Renal cortex interstitium (tissue), 15 donors: ENCODE measurements at places on chromosomes 4 and X.
A peak's percentile ranks its signal among the peaks of the same experiment; 100 is the strongest.

- DNase-seq = no peak
These were observed 166.4 kb upstream of the NPY2R start for GRCh38 chr4:155042014-155042413.

DNA sequence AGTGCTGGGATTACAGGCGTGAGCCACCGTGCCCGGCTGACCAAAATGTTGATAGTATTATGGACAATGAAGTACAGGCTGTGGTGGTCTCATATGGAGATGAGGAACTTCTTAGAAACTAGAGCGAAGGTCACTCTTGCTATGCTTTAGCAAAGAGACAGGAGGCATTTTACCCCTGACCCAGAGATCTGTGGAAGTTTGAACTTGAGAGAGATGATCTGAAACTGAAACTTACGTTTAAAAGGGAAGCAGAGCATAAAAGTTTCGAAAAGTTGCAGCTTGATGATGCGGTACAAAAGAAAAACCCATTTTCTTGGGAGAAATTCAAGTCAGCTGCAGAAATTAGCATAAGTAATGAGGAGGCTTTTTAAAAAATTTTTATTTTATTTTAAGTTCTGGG, 8.5 kb upstream of the CTAG2 start:
- DNase-seq = no peak

DNA sequence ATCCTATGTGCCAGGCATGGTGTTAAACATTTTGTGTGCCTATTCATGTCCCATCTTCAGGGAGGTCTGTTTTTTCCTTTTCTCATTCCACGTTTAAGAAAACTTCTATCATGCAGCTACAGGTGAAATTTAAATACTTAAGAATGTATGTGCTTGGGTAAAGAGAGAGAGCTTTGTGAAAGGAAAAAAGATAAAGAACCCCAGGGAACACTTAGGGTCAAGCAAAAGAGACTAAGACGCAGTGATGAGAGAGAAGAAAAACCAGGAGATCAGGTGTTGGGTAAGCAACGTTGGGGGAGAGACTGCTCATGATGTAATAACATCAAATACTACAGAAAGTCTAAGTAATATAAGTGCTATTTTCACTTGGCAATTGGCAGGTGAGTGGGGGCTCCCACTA, 253.7 kb downstream of the GRXCR1 start:
- no peak for DNase-seq

DNA sequence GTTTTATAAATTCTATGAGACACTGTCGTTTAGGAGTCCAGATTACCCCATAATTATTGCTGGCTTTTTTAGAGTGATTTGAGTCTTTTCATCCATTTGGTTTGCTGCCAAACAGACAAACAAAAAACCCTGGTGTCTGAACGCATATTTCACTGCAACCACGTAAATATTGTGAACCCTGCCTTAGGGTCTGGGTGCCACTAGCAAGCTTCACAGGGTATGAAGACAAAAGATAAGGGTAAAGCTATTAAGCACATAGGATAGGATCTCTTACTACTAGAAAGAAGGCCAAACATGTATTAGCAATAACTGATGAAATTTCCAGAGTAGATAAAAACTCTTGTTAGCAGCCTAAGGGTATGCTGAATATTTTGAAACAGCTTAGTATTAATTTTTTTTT, 143.3 kb downstream of the BANK1 start:
- DNase-seq = no peak

DNA sequence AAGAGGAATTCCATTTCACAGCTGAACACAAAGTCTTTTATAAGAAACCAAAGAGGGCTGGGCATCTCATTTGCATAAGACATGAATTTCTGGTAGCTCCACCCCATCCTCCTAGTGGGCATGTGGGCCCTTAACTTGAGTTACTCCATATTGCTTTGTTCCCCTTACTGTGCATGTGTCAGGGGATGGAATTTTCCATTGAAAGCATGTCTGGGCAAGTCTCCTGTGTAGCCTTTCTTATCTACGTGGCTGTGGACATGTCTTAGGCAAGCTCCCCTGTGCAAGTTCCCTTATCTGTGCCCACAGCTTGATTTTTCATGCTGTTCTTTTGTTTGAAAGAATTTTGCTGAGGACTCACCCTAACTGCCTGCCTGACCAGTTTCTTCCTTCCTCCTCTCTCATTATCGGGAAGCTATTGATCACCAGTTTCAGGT, 123.5 kb upstream of the JADE1 start:
- DNase-seq = no peak

DNA sequence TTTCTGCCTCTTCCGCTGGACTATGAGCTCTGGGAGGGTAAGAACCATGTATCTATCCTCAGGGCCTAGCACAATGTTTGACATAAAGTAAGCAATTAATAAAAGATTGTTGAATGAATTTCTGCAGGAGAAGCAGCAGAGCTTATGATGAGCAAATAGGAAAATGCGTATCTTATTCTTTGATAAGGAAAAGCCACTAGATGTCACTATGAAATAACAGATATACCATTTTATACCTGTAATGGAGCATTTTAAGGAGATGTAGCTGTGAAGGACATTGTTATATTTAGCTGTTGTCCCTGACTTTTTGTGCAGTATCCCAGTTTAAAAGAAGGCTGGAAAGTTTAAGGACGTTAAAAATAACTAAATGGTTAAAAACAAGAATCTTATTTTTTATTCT, 147.2 kb upstream of the MBNL3 start:
- DNase-seq = no peak

GRCh38 chrX:42577936-42578470, 200.0 kb downstream of the PPP1R2C start:
- no peak for DNase-seq

- DNase-seq = peak; percentile 38
These were observed 1.1 kb downstream of the SOWAHB start for GRCh38 chr4:76896614-76897535.

DNA sequence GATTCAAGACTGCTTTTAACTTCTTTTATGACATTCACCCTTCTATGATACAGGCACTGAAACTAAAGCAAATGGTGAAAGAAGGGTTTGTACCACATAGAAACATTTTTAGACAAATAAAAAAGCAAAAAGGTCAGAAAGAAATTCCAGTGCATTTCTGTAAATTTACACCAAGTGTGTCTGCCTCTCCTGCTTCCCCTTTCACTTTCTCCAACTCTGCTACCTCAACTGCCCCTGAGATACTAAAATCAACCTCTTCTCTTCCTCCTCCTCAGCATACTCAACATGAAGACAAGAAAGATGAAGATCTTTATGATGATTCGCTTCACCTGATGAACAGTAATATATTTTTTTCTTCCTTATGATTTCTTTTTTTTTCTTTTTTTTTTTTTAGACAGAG, 187.9 kb downstream of the LRBA start:
- DNase-seq = no peak

GRCh38 chr4:165464813-165465381, 86.1 kb downstream of the CPE start:
- DNase-seq = peak; percentile 26

DNA sequence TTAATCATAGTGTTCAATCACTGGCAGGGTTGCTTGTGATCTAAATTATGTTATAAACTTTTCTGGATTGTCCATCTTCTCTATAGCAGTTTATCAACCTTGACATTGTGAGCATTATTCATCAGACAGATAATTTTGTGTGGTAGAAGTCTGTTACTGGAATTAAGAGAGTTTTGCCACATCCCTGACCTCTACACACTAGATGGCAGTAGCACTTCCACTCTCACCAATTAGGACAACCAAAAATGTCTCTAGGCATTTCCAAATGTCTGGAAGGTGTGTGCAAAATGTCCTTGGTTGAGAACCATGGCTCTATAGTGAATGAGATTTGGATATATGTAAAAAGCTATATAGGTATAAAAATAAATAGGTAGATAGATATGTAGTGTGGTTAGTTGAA, 324.1 kb upstream of the FAM47C start:
- no peak for DNase-seq

DNA sequence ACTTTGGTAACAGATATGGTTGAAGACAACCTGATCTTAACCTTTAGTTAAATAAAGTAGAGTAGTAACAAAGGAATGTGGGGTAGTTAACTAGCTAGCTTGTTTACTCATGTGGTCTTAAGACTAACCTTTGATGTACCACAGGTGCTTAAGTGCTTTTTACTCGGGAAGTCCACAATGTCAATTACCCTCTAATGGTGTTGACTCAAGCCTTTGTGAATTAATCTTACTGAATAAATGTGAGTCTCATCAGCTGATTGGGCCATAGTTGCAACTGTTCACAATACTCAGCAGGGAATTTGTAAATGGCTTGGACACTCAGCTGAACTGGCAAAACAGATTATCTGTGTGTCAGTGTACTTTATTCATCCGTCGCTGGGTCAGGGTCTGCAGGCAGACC, 119.0 kb upstream of the UGT8 start:
- no peak for DNase-seq

DNA sequence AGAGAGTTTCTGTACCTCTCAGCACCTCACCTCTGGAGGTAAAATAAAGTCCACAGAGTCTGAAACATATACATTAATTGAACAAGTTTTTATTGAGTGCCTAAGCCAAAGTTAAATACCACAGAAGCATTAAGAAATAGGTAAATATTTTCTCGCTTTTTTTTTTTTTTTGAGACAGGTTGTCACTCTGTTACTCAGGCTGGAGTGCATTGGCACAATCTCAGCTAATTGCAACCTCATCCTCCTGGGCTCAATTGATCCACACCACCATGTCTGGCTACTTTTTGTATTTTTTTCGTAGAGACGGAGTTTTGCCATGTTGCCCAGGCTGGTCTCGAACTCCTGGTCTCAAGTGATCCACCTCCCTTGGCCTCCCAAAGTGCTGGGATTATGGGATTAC, 10.1 kb upstream of the FNIP2 start:
- no peak for DNase-seq

DNA sequence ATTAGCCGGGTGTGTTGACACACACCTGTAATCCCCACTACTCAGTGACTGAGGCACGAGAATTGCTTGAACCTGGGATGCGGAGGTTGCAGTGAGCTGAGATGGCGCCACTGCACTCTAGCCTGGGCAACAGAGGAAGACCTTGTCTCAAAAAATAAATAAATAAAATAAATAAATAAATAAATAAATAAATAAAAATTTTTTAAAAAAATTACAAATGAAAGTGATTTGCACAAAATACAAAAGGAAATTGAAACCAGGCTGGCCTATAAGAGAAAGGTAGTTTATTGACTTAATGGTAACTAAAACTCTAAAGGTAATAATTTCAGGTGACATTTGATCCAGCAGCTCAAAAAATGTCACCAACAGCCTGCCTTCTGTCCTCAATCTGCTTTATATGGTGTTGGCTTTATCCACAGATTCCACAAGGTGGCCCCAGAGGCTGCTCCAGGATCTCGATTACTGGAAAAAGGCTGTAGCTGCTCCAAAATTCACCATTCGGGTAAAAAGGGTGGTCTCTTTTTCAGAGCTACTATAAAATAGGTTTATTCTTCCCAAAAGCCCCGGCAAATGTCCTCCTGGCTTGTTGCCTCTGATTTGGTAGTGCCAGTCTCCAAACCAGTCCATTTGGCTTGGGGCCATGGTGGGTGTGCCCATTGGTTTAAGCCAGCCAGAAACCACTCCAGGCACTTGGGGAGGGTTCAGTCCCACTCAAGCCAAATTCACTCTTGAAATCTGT, 61.4 kb upstream of the TRIM2 start:
- peak; percentile 85 for DNase-seq

- no peak for DNase-seq
These were observed 62.7 kb downstream of the GAB1 start for GRCh38 chr4:143399113-143399949.

GRCh38 chr4:102447413-102447812, 53.7 kb upstream of the NFKB1 start:
- no peak for DNase-seq

- DNase-seq = no peak
These were observed 803.9 kb downstream of the C4orf33 start for GRCh38 chr4:129899849-129900248.
